ENCODE measurements at places on chromosomes 7 and 10.
A peak's percentile ranks its signal among the peaks of the same experiment; 100 is the strongest.

GRCh38 chr10:97861097-97861750 is 11.6 kb downstream of the GOLGA7B start:
- DNase-seq = no peak

GRCh38 chr7:152435384-152436110 is at the start of gene KMT2C:
Gene KMT2C, minus strand, starts transcription at chr7:152436003. Its CDS starts 217 bp downstream, at chr7:152435786.
- peak; percentile 12 for DNase-seq

DNA sequence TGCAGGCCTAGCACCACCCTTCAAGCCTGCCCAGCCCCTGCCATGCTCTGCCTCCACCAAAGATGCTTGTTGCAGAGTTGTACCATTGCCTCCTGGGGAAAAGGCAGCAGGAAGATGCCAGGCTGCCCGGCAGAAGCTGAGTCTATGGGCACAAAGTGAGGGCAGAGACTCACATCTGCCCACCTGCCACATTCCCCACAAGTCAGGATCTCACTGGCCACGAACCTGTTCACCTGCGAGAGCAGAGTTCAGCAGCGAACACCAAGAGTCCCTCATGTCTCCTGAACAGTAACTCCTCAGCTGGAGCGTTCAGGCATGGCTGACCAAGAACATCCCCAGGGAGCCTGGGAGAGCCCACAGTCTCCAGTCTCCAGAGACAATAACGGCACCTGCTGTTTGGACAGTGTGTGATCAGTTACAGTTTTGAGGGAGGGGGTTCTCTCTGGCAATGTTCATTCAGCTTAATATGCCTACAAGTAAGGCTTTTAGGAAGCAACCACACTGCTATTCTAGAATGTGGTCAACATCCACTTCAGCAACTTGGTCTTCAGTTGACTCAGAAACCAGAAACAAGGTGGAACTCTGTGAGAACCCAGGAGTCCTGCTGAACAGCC is 78.5 kb downstream of the GRID1 start:
- DNase-seq = no peak

DNA sequence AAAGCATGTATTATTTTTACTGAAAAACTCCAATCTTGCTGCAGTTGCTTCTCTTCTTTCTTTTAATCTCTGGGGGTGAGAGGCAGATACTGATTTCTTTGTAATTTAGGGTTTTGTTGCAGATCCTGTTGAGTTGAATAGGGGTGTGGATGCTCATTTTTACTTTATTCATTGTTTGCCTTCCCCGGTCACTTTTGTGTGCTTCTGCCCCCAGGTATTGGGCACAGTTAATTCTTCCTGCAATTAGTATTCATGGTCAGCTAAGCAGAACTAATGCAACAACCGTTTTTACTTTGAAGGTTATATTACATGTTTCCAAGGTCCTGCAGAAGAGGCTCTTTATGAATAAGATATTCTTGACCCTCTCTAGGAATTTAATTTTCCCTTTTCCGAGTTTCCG is 96.4 kb downstream of the BUB3 start:
- no peak for DNase-seq

- no peak for DNase-seq
Measured at GRCh38 chr7:130266258-130266960, at the start of gene CPA2. Gene CPA2, plus strand, starts transcription at chr7:130266863. Its CDS starts 19 bp downstream, at chr7:130266882.

- DNase-seq = no peak
Measured at GRCh38 chr7:22542254-22542653, 42.3 kb upstream of the STEAP1B start.

DNA sequence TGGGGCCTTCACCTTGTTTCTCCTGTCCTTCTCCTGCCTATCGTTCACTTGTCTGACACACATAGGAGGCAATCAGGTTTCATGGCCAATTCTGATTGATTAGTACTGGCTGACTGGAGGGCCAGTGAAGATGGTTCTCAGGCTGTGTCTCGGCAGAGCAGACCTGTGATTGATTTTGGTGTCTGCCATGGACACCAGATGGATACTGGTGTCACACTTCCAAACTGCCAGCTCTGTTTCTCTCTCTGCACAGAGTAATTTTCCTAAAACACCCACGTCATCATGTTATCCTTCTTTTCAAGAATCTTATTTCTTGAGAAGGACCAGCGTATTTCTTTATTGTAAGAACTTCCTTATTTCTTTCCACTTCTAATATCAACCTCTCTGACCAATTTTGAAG is 117.1 kb downstream of the ICA1 start:
- no peak for DNase-seq

DNA sequence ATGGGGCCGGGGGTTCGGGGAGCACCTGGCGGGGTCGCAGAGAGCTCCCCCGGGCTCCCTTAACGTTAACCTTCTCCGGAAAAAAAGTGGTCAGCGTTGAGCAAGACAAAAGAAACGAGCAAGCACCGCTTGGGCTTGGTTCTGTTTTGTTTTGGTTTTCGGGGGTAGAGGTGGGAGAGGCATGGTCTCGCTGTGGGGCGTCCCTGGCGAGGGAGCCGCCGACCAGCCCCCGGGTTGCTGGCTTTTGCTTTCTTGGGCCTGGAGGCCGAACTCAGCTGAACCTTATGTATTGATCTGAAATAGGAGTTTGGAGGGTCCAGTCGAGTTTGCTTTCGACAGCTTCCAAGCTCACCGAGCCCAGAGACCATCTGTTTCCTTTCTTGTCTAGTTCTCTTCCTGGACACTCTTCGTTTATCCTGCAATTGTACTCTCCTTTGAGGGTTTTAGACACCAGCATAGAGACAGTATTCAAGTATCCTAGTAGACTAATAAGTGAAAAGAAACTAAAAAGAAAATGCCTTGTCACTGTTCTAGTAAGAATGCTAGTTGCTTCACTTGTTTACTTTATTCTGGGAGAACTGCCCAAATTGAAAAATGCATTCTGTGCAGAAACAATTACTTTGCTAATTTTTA is 980 bp downstream of the FHIP2A start:
- peak; percentile 16 for DNase-seq

- DNase-seq = no peak
Measured at GRCh38 chr10:84551437-84552120, 223.2 kb downstream of the CCSER2 start.

DNA sequence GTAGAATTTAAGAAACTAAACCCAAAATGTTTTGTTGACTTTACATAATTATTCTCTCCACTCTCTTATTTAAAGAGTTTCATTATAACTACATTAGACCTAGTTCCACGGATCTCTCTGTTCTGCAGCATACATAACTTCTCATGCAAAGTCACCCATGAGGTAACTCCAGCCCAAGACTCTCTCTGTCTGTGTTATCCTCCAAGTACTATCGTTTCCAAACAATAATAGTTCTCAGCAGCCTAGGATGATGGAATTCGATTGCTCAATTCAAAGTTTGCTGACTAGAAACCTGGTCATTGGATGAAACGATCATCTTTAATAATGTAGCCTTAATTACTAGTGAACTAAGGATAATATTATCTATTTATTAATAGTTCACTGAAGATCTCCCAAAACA is 203.1 kb upstream of the PTN start:
- no peak for DNase-seq

DNA sequence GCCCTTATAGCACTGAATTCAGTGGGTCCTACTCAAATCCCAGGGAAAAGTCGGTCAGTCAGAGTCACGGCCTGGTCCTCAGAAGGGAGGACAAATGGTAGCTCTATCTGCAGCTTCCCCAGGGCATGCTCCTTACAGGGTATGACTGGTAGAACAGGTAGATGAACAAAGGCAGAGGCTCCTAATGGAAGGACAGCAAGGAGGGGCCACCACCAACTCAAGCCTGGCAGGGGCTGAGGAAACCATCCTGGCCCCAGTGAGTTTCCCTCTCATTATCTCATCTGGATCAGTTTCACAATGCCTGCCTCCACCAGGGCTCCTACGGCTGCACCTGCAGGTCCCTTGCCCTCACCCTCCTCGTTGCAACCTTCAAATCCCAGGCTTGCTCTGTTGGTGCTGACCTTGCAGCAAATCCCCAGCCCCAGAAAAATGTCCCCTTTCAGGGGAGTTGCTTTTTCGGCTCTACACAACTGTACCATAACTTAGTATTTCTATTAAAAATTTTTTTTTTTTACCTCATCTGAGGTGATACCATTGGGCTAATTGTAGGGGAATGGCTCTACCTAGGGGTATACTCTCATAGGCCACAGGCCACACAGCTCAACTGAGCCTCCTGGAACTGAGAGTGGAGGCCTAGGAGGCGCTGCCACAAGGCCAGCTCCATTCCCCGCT is 2.4 kb upstream of the MYO1G start:
- no peak for DNase-seq

- DNase-seq = no peak
Measured at GRCh38 chr7:31098642-31099360, 46.7 kb downstream of the ADCYAP1R1 start.

DNA sequence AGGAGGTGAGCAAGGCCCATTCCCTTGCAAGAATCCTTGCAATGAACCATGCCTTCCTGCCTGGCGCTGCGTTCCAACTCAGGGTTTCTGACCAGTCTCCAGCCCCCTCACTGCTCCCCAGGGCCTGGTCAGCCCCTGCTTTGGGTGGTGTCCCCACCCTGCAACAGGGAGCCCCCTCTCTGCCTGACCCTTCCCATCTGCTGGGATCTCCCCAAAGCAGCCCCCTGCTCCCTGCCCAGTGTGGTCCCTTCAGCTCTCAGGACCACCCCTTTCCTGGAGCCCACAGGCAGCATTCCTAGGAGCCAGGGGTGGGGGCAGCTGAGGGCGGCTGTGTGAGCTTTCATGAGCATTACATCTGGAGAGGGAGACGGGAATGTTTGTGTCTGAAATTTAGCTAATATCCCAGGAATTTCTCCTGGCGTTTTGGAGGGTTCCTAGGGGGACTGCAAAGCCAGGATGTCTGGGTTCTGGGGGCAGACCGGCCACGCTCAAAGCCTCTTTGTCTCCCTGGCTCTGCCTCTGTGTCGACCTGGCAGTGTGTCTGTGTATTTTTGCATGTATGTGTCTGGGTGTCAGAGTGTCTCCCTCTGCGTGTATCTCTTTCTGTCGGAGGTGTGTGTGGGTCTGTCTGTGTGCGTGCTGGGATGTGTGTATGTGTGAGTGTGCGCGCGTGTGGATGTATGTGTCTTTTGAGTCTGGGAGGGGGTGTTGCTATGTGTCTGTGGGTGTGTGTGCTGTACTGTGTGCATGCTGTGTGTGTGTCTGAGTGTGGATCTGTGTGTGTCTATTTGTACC is 300.5 kb upstream of the ZMIZ1 start:
- DNase-seq = no peak

DNA sequence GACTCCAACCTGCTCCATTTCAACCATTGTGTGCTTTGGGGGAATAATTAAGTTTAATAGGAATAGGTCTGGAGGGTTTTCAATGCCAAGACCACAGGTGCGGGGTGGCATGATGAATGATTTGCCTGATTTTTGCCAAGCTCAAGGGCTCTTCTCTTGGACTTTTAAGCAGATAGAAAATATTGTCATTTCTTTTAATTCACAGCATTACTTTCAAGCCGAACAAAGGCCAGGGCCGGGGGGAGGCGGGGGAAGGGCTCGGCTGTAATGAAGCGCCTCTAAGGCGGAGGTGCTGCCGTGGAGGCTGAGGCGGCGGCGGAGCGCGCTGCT is 6.5 kb downstream of the PTF1A start:
- DNase-seq = no peak

GRCh38 chr7:125592331-125592730 is 662.7 kb upstream of the POT1 start:
- no peak for DNase-seq

- no peak for DNase-seq
Measured at GRCh38 chr10:121999301-121999700, 10.3 kb downstream of the TACC2 start.

All from fibroblast of skin of left biceps (primary cell).